ENCODE measurements at places on chromosomes 5 and 9.

- DNase-seq, result no peak
Measured at GRCh38 chr9:129395633-129396364, 217.7 kb upstream of the IER5L start.

- DNase-seq, result no peak
Measured at GRCh38 chr5:23042226-23042625, 189.1 kb upstream of the CDH12 start.

DNA sequence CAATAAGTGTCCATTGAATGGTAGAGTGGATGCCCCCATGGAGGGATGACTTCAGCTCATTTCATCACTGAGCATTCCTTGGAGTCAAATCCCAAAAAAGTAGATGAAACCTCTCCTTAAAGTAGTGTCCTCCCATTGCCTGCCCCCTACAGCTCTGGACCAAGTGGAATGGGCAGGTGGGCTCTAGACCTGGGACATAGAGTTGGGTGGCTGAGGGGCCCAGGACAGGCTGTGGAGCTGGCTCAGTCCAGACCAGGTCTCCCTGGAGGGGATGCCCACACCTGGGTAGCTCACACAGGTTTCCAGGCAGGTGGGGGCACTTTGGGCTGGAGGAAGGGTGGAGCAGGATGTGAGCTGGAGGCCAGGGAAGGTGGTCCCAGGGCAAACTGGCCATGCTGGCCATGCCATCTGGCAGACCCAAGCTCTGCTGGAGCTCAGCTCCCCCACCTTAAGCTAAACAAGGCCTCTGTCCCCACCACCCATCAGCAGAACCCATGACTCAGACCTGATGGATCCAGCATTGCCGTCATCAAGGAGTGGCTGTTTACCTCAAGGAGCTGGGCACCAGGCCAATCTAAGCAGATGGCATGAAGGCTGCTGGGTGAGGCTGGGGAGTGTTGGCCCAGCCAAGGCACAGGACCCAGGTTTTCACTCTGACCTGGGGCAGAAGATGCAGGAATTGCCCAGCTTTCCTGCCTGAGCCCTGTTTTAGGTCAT is 6.2 kb upstream of the SPINK4 start:
- no peak for DNase-seq

GRCh38 chr5:107199756-107200155 is 471.0 kb downstream of the EFNA5 start:
- DNase-seq, result no peak

- no peak for DNase-seq
Measured at GRCh38 chr5:143524338-143524945, 121.0 kb upstream of the NR3C1 start.

DNA sequence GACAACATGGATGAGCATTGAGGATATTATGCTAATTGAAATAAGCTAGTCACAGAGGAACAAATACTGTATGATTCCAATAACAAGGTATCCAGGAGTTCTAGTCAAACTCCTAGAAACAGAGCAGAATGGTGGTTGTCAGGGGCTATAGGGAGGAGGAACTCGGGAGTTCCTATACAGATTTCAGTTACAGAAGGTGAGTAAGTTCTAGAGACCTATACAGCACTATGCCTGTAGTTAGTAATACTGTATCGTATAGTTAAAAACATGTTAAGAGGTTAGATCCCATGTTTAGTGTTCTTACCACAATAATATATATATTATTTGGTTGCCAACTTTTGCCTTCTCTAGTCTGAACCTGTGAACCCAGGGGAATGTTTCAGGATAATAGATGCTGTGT is 7.9 kb upstream of the OXCT1 start:
- DNase-seq, result no peak

GRCh38 chr5:134124289-134125038 is 10.0 kb downstream of the TCF7 start:
- no peak for DNase-seq

GRCh38 chr9:115413304-115413703 is 295.3 kb upstream of the TNC start:
- DNase-seq, result no peak

- DNase-seq, result no peak
Measured at GRCh38 chr9:1096155-1096964, 46.2 kb downstream of the DMRT2 start.

DNA sequence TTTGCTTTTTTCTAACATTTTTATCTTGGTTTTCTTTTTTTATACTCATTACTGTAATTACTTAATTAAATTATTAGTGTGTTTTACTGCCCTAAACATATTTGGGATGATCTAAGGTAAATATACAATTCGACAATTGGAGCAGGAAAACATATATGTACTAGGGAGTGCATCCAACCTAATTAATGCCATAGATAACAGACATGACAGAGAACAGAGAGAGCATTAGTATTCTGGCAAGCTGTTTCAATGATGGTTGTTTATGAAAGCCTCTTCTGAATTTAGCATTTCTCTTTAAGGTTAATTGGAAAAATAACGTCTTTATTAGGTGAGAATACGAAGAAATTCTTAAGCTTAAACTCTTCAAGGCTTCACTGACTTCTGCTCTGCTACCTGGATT is 300.1 kb upstream of the PRR16 start:
- DNase-seq, result no peak

DNA sequence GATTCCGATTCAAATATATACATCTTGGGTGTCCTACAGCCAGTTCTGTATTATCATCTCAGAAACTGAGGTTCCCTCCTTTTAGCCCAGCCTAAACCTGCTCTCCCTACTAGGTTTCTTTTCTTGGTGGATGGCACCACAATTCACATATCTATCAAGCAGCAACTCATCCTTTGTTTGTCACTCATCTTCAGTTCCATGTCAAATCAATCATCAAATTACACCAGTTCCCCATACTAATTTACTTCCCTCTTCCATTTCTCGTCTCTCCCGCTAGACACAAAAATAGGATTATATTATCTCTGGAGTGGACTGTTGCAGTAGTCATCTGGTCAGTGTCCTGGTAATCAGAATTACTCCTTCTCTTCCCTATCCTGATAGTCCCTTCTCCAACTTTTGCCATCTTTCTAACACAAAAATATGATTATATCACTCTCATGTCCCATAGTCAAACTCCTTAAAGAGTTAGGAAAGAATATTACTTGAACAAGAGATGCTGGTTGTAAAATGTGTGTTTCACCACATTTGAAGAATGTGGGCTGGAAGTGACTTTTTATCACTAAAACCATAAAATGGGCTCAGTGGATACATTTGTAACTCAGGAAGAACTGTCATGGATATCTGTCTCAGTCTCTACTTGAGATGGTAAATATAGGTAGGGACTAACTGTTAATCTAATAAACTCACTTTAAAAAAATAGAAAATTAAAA is 69.1 kb upstream of the RICTOR start:
- no peak for DNase-seq

DNA sequence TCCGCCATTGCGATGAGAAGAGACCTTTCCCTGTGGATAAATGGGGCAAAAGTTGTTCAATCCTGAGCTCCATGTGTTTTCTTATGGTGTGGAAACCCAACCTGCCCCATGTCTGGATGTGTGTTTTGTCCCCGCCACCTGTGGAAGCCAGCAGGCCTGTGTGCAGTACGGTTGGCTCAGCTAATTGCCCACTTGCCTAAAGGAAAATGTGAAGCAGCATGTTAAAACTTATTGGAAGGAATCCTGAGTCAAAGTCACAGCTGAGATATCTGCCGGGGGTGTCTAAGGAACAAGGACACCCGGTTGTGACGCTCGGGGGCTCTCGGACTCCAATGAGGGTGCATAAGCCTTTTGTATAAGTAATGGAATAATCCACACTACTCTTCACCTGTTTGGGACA is 361.1 kb upstream of the IRX1 start:
- DNase-seq, result no peak

DNA sequence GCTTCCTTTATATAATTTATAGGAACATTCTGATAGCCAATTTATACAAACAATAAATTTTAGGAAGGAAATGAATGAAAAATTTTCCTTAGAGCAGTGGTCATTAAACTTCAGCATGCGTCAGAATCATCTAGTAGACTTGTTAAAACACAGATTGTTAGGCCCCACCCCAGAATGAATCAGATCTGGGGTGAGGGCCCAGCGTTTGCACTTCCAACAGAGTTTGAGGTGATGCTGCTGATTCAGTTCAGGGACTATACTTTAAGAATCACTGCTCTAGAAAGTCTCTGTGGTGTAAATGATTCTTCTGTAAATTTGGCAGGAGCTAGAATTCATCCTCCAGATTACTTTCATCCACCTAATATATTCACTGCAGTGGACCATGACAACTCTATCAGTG is 80.4 kb downstream of the SLC12A2 start:
- no peak for DNase-seq

- no peak for DNase-seq
Measured at GRCh38 chr5:88964831-88965230, 81.8 kb upstream of the MEF2C start.

DNA sequence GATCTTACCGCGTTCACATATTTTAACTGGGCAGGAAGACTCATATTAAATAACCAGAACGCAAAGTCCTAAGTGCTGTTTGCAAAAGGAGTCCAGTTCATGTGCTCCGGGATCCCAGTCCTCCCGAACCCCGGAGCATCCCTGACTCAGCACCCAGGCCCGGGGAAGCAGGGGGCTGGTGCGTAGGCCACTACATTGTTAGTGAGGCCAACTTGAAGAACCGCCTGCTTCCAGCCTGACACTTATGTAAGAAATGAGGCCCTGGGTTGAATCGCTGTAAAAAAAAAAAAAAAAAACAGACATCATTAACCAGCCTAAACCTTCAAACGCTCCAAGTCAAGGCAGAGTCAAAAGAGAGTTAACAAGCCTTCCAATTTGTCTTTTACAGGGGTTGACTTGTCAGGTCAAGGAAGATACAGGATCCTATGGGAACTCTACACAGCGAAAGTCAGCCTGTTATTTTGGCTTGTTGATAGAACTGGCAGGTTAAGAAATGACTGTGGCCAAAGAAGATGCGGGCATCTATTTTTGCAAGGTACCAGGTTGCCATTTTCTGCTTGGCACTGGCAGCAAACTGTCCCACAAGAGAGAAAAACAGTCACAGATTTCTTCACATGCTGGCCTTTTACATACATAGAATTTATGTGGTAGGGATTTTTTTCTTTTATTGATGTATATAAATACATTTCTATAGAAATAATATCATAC is 93.3 kb downstream of the ACTL7B start:
- no peak for DNase-seq
